ENCODE measurements at places on chromosomes 2 and 18.
A peak's percentile ranks its signal among the peaks of the same experiment; 100 is the strongest.

DNA sequence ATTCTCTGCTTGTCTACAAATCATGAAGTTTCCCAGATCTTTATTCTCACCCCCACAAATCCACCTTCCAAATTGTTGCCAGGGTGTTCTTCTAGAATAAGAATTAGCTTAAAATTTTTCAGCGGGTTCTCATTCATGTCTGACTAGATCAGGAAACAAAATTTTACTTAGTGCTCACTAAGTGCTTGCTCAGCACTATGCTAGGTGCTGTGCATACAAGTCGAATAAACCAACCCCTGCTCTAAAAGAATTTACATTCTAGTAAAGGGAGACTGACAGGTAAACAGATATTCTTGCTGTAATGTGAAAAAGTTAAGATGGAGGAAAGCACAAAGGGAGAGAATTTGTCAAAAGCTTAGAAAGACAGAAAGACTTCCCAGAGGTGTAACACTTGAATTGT lies 2.4 kb upstream of the FSIP2 start:
- no peak for DNase-seq

DNA sequence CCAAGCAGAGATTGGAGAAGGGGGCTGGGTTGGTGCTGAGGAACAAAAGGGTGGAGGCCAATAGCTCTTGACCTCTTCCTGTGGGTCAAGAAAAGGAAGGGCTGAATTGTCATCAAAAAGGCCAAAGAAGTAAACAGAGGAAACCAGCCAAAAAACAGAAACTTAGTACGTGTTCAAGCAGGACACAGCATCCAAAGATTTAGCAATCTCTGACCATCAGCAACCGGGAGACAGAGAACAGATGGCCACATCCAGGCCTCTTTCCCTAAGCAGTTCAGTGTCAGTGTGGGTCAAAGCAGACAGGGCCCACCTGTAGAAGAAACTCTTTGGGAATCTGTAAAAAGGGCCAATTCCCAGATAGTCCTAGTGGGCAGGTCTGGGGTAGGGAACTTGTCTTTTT lies 2.9 kb downstream of the DNPEP start:
- DNase-seq, result no peak

- DNase-seq, result no peak
Observed at GRCh38 chr2:112646791-112647689, 1.3 kb downstream of the SLC20A1 start.

GRCh38 chr18:3051718-3052410 lies 38.9 kb upstream of the LPIN2 start:
- no peak for DNase-seq

GRCh38 chr2:96509114-96509846 lies 4.1 kb upstream of the NEURL3 start:
- peak; percentile 47 for DNase-seq

- DNase-seq, result no peak
Observed at GRCh38 chr18:39596891-39597290, 2031.3 kb upstream of the CELF4 start.

Measured in caudate nucleus (tissue), 63 donors.